Foreskin keratinocyte (primary cell): ENCODE measurements at places on chromosomes 2 and 18. TPM values are rescaled to one million over a fixed set of nuclear protein-coding genes. Genes with fewer than 3 reads are reported as not detected.
A peak's percentile ranks its signal among the peaks of the same experiment; 100 is the strongest.

GRCh38 chr2:33047939-33048338 is 101.2 kb downstream of the LTBP1 start:
- DNase-seq, result no peak

DNA sequence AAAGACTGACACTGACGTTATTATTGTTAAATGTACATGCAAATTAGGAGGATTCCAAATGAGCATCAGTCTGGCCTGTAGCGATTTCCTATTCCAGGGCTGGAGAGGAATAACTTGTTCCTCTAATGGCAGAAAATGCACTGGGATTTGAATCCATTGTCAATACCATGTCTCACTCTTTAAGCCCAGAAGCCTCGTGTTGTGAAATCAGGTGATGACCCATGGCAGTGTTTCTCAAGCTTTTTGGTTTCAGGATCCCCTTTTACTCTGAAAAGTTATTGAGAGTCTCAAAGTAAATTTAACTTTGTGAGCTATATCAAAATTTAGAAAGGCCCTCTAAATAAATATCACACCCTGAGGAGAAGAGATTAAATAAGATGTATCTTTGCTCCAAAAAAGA is 279.2 kb downstream of the GALR1 start:
- DNase-seq, result no peak

DNA sequence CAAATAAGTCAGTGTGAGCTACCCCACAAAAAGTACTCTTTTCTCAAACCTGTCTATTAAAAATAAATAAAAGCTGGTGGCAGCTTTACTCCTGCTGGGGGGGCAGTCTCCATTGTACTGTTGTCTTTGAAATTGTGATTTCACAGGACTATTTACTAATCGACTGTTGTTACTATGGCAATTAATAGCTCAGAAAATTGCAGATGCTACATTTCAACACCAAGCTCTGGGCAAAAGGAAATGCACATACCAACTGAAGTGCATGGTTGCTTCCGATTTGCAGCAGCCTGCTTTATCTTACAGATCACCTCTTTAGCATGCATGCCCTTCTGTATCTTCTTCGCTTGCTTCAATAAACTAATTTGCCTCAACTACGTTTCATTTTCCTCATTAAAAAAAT is 117.6 kb upstream of the DAPL1 start:
- DNase-seq, result no peak

DNA sequence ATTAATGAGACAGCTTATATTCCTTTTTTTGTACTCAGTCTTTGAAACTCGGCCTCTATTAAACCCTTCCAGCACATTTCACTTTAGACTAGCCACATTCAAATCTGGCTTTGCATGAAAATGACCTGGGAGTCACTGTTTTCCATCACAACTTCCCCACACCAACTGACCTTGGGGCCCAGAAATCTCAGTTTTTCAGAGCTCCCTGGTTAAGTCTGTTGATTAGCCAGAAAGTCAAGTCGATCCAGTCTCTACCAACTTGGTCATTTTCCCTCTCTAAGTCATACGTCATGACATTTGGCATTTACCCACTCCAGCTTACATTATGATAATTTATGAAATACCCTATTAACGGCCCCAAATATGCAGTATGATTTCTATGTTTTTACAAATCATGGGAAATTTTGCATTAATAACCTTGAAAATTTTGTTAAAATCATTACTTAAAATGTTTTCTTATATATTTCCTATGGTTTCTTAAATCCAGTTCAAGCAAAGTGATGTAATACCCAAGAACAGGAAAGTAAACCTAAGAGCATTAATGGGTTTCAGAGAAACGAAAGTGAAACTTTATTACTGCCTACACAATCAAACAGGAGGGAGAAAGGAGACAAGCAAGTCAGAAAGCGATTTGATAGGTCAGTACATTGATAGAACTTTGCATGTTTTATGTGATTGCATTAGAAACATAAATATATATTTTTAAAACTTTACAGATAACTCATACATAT is 77.1 kb downstream of the SPATS2L start:
- DNase-seq, result peak; percentile 78

The CYP27C1 gene
- 5.9 and 6.4 TPM in 2 replicates for total RNA-seq

The ILKAP gene
- 31.8 and 35.3 TPM in 2 replicates for total RNA-seq

DNA sequence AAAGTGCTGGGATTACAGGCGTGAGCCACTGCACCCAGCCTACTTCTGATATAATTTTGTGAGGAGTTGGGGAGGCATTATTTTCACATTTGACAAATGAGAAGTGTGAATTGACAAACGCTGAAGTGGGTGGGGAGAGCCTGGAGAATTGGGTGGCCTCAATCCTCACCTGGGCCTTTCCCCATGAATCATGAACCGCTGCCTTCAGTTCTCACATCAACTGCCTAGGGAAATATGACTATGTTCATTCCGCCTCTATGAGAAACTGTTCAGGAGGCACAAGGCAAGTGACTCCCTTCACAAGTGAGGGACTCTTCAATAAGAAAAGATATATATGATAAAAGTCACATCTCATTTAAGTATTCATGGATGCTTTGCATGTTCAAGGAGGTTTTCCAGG is 96.6 kb upstream of the RND3 start:
- DNase-seq, result no peak

DNA sequence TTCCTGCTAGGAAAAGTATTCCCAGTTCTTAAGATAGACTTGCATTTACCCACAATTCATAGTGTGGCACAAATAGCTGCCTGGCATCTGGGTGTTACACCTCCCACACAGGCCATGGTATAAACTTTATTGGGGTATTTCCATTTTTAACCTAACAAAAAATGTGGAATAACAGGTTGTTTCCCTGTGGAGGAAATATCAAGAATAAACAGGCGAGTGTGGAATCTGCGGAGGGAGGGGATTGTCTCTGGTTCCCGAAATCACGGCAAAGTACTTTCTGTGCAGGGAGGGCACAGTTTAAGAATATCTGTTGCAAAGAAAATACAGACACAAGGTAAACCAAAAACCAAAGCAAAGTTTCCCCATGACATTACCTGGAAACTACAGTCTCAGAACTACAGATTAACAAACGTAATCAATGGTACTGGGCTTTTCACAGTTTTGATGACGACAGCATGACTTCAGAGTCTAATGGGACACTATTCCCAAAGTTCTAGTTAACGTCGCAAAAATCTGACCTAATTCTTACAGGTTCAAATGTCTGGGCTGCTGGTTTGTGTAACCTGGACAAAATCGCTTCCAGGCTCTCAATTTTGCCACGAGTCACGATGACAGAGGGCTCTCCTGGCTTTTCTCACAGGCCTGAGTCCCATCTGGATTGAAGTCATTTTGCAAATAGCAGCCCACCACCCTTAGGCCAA is 1.4 kb downstream of the STARD7 start:
- DNase-seq, result no peak

- no peak for DNase-seq
Observed at GRCh38 chr2:86124683-86125082, 18.6 kb downstream of the PTCD3 start.

The ITGA4 gene
- 2.3 and 11.0 TPM in 2 replicates for total RNA-seq
